ENCODE measurements at places on chromosomes 2 and 18.

DNA sequence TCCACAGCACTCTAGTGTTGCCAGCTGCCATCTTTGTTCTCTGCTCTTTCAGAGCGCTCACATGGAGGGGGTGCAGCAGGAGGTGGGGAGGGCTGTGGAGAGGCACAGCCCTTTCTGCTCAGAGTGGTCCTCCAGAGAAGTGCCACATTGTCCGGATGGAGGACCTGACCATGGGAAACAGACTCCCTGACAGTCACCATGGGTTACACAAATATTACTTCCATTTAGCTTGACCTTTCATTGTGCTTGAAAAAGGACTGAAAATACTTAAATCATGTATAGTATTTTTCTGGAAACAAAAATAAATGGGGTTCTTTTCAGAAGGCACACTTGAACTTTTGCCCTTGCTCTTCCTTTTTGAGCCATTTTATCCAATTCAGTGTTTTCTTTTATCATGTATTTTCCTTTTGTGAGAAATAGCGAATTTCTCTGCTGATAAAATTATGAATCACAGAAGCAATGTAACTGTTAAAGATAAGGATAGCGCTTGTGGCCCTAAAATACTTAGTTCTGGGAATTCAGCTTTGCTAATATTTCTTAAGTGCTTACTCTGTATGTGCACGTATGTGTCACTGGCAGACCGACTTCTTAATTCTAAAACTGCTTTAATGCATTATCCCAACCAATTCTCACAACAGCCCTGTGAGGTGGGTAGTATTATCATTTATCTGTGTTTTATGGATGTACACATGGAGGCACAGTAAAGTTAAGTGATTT is 34.2 kb downstream of the SPATS2L start:
- H3K27ac ChIP-seq = no peak overlapping the region
- no peak overlapping the region for H3K4me3 ChIP-seq
- H3K36me3 ChIP-seq = peaks cover 8% of the 10 kb centered on the region
- no peak for DNase-seq
- H3K27me3 ChIP-seq = no peaks in the 10 kb centered on the region

DNA sequence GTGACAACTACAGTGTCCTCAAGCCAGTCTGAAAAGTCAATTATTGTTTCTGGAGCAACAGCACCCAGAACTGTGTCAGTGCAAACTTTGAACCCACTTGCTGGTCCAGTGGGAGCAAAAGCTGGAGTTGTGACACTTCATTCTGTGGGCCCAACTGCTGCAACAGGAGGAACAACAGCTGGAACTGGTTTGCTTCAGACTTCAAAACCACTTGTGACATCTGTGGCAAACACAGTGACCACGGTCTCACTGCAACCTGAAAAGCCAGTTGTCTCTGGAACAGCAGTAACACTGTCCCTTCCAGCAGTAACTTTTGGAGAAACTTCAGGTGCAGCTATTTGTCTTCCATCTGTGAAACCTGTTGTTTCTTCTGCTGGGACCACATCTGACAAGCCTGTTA is 59.8 kb downstream of the TAF4B start:
- no peaks in the 10 kb centered on the region for H3K27me3 ChIP-seq
- peaks cover 3% of the 10 kb centered on the region for H3K36me3 ChIP-seq
- no peak overlapping the region for H3K27ac ChIP-seq
- H3K4me1 ChIP-seq = no peaks in the 10 kb centered on the region

- DNase-seq = no peak
- H3K27ac ChIP-seq = no peak overlapping the region
- H3K36me3 ChIP-seq = no peaks in the 10 kb centered on the region
Observed at GRCh38 chr18:74310411-74310810, 5.2 kb upstream of the C18orf63 start.

- H3K4me1 ChIP-seq = no peaks in the 10 kb centered on the region
- no peaks in the 10 kb centered on the region for H3K36me3 ChIP-seq
- H3K27me3 ChIP-seq = no peaks in the 10 kb centered on the region
- DNase-seq = no peak
Observed at GRCh38 chr2:213086050-213086449, 65.4 kb downstream of the IKZF2 start.
